ENCODE measurements at places on chromosomes 11 and 22.
A peak's percentile ranks its signal among the peaks of the same experiment; 100 is the strongest.

DNA sequence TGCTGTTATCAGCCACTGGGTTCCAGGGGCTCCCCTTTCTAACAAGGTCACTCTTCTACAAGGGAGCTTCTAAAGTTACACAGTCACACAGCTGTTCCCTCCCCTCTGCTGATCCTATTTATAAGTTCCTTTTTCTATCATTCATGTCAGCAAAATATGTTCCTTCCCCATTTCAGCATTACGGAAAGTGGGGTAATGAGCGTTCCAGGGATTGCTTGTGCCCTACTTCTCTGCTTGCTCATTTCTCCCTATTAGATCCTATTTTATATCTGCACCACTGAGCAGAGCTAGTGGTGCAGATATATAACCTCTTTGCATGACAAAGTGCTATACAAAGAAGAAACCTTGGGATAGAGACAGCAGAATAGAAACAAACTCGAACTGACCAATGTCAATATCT lies 22.7 kb upstream of the PLEKHB1 start:
- no peak for DNase-seq

GRCh38 chr22:42440728-42441127 lies 8.5 kb upstream of the NFAM1 start:
- DNase-seq = no peak

DNA sequence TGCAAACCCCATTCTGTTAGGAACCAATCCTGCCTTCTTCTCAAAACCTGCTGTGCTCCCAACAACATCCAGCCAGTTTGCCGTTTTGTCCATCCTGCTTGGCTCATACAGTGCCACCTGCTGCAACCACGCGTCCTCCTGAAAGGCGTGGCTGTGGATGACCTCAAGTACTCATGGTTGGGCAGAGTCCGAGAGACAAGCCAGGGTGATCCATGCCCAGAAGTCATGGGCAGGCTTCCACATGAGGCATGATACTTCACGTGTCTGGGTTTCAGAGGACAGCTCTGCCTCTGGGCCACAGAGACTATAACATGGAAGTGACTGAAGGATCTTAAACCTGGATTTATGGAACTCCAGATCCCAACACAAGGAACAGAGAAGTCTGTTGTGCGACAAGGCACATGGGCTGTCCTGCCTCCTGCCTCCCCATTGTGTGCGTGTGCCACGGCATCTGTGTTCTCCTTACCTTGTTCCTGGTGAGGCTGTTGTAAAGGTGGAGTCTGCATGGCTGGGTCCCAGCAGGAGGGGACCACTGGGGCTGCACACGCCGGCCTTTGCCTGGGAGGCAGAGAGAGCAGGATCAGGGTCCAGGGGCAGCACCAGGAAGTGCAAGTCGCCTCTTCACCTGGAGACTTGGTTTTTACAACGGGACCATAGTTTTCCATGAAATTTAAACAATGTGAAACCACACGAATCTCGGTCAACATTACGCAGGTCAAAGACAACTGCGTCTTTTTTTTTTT lies 15.4 kb downstream of the CARS1 start:
- DNase-seq = no peak

- no peak for DNase-seq
Measured at GRCh38 chr11:1854132-1854948, 1.5 kb downstream of the LSP1 start.

GRCh38 chr11:64841592-64842365 lies 2.7 kb downstream of the CDC42BPG start:
- DNase-seq = no peak

- DNase-seq = peak; percentile 100
Measured at GRCh38 chr11:66268244-66268951, at the start of gene RAB1B. Gene RAB1B, plus strand, starts transcription at chr11:66268639. Its CDS starts 41 bp downstream, at chr11:66268680.

DNA sequence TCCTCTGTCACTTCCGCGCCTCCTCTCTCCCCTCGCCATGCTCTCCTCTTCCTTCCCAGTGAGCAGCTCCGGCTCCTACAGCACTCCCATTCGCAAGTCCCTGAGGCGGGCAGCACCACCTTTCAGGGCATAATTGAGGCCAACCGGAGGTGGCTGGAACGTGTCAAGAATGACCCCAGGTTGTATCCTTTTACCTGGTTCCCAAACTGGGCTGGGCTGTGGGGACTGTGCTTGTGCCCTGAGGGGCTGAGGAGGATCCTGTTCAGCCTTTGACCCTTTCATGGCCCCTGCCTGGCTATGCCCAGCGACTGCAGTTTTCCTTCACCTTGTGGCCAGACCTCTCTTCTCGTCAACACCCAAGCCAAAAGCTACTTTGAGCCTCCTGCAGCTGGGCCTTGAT lies 84.1 kb downstream of the CEP164 start:
- no peak for DNase-seq

DNA sequence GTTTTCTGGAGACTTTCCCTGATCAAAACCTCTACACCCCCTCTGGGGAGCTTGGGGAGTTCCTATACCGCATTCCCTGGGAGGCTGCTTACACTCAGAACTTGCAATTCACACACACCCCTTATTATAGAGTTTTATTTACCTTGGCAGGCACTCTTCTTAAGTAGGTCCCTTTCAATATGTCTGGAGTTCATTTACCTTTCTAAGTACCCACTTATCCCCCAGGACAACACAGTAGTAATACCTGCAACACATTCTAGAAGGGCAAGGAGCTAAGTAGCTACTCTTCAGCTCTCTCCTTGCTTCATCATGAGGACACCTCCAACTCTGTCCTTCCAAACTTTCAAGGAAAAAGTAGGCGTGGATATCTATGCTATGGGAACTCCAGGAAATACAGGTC lies 127.8 kb upstream of the ANO3 start:
- DNase-seq = no peak

Measured in stimulated activated CD8-positive, alpha-beta memory T cell treated with anti-CD3 and anti-CD28 coated beads, Interleukin-15, amount 100 ng/mL, for 48 hours (primary cell).